Right ventricle myocardium inferior (tissue), 1 donor: ENCODE measurements at places on chromosomes 3 and 15.

DNA sequence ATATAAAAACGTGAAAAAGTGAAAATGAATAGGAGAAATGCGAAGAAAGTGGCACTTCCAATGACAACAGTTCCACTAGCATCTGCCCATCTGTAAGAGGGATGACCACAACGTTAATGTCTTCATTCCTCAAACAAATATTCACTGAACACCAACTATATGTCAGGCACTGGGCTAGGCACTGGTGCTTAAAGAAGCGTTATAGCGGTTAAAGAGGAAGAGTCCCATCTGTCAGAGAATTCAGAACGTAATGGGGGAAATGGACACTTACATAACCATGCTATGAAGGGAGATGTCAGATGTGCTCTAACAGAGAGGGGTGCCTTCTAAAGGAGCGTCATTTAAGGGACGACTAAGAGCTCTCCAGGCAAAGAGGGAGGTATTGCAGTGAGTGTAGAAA, 8.2 kb downstream of the RUBCN start:
- no peak for DNase-seq

DNA sequence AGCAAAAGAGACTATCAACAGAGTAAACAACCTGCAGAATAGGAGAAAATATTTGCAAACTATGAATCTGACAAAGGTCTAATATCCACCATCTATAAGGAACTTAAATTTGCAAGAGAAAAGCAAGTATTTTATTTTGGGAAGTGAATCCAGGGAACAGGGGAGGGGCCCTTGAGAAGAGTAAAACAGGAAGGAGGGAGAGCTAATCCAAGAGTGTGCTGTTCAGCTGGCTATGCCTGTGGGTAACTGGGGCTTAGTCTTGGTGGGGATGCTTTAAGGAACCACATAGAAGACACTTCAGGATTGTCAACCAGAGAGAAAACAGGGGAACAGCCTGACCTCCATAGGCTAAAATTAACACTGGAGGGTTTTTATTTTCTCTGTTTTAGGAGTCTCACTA, 3.9 kb upstream of the HHLA2 start:
- no peak for DNase-seq

DNA sequence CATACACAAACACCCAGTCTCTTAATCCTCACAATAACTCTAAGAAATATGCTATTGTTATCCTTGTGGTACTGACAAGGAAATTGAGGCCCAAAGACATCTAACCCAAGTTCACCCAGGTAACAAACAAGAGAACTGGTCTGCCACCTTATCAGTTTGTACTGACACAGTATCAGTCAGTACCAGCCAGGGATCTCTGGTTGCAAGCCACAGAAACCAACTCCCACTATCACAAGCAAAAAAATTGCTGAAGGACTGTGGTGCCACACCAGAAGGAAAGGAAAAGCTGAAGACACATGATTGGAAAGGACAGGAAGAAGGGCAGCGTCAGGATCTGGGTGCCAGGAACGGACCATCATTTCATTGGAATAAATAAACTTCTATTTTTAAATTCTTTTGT, 63.8 kb upstream of the GLCE start:
- no peak for DNase-seq

- DNase-seq = peak; percentile 84
These were observed at the start of gene VGLL3 for GRCh38 chr3:86990734-86991481. TSS of gene VGLL3 (minus strand) at chr3:86991149. CDS start at chr3:86990743, 406 bp downstream.

GRCh38 chr3:177058648-177059047, 138.6 kb downstream of the TBL1XR1 start:
- no peak for DNase-seq

DNA sequence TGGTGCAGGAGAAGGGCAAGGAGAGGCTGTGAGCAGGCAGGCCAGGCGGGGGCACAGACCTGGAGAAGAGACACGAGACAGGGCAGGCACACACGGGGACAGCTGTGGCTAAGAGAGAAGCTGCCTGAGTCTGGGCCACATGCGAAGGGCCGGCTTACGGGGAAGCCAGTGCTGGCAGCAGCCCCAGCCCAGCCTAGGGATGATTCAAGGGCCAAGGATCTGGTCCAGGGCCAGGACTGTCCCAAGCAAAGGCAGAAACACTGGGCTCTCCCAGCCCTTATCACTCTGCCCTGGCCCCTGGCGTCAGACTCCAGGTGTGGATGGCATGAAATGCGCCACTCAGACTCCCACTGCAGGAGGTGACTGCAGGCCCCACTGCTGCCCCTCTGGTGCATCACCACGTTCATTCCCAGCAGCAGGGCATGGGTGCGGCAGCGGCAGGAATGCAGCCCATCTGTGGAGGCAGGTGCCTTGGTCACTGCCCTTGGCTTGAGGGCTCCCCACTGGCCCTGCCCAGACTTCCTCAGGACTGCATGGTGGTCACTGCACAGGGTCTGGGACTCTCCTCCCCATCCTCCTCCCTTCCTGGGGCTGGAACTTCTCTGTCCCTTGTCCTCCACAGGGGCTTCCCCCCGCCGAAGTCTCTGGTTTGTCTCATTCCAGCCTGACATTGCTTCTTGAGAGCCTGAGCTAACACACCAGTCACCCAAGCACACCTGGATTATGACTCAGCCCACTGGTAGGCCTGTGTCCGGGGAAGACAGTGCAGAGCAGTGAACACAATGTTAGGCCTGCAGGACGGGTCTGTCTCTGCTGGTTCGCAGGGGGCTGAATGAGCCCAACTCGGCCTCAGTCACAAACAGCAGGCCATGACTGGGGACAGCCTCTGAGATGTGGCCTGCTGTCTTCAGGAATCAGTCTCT, 69.3 kb downstream of the TBC1D2B start:
- peak; percentile 90 for DNase-seq

- DNase-seq = no peak
These were observed 851.1 kb downstream of the FHIT start for GRCh38 chr3:60399861-60400845.

DNA sequence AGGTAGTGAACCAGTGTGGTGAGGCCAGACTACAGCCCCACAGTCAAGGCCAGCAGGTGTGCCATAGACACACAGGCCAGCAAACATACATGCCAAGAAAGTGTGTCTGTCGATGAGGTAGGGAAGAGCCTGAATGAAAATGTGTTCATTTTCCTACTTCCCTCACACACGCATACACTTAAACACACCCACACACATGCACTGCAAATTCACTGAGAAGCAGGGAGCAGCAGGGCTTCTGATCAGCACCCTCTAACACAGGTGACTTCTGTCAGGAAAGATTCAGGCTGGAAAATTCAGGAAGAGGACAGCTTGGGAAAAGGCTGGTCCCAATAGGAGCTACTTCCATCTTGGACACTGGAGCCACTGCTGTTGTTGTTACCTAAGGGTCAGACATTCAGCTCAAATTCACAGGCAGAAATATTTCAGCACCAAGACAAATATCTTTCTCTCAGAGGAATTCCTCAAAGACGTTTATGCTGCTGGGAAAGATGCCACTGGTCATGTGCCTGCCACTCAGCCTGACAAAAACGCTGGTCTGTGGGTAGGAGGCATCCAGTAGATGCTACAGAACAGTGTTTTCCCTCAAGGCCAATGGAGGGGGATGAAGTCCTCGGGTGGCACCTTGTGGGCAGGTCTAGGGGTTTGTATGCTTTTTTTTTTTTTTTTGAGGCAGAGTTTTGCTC, 40.9 kb upstream of the LARS2 start:
- DNase-seq = no peak

GRCh38 chr15:36252146-36252711, 327.2 kb upstream of the CDIN1 start:
- no peak for DNase-seq

- DNase-seq = no peak
These were observed 11.6 kb downstream of the THBS1 start for GRCh38 chr15:39592500-39592899.

DNA sequence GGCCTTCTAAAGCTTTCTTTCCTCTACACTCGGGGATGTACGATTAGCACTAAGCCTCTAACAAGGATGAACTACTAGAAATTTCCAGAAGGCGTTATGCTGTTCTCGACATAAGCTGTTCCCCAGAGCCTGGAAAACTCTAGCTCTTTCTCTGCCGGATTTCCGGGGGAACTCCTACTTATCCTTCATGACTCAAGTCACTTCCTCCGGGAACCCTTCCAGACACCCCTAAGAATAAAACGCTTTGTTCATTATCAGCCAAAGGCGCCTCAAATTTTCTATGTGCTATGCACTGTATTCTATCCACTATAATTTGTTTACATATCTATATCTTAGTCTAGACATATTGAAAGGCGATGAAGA, 455 bp upstream of the SNAP23 start:
- no peak for DNase-seq

- no peak for DNase-seq
These were observed 17.5 kb downstream of the SENP8 start for GRCh38 chr15:72135719-72136118.

DNA sequence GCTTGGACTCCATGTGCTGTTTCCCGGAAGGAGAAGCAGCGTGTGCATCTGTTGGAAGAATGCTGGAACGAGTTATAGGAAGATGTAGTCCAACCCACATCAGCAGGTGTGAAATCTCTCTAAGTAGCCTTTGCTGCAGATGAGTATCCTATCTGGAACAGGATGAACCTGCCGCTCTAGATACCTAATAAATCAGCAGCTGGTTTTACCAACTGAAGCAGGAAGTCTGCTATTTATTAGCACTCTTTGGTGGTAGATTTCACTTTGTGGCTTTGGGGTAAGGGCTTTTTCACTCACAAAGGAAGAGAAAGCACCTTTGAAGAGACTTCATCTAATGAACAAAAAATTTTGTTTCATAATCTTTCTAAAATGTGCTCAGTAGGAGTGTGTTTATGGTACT, 66.4 kb downstream of the DCUN1D1 start:
- no peak for DNase-seq

DNA sequence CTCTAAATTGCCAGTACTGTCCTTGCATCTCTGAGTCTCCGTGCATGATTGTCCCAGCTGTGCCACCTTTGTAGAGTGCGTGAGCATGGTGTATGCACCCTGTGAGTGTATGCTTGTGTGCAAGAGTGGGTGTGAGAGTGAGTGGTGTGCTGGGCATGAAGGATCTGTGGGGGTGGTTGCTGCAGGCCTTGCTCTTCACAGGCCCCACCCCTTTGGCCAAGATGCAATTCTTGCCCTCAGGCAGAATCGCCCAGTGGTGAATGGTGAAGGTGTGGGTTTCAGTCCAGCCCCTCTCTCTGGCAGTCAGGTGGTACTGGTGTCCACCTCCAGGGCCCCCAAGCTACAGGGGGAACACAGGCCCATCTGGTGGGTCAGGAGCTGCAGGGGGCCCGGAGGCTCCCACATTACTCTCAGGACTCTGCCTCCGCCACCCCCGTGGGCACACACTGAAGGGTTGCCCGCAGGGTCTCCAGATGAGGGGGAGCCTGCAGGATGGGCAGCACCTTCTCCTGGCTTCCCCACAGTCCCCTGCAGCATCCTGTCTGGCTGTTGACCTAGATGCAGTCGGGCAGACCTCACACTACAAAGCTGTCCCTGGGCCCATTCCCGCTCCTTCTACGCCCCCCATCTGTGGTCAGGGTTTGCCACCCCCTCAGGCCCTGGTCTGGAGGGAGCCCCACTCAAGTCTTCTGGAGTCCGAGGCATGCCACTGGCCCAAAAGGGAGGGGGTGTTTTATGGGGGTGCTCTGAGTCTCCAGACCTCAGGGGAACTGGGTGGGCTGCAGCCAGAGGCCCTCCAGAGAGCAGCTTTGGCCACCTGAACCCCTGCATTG, 8.3 kb upstream of the ROPN1B start:
- no peak for DNase-seq

- DNase-seq = no peak
These were observed 78.2 kb upstream of the RASGRP1 start for GRCh38 chr15:38642689-38643270.

GRCh38 chr3:23567917-23568316, 237.8 kb upstream of the UBE2E1 start:
- no peak for DNase-seq

- no peak for DNase-seq
These were observed 71.0 kb downstream of the FOXP1 start for GRCh38 chr3:71512544-71512943.

DNA sequence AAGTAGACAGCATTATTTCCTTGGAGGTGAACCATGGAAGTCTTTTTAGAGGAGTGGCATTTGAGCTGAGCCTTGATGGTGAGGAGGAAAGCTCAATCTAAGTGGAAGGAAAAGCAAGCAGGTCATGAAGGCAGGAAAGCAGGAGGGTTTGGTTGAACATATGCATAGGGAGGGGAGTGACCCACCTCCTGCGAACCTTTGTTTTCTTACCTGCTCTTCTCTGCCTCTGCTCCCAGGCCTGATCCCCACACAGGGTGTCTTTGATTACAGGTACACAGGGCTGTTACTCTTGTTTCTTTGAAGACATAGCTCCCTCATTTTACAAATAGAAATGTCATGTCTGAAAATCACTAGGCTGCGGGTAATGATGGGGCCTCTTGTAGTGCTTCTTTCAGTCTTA, 248.1 kb upstream of the TPRG1 start:
- DNase-seq = no peak

- no peak for DNase-seq
These were observed 135.1 kb downstream of the ZIC1 start for GRCh38 chr3:147544290-147544689.

- no peak for DNase-seq
These were observed 18.6 kb downstream of the CMTM8 start for GRCh38 chr3:32257042-32257441.
